ENCODE measurements at places on chromosomes 1 and 21. TPM values are rescaled to one million over a fixed set of nuclear protein-coding genes. Genes with fewer than 3 reads are reported as not detected.
A peak's percentile ranks its signal among the peaks of the same experiment; 100 is the strongest.

DNA sequence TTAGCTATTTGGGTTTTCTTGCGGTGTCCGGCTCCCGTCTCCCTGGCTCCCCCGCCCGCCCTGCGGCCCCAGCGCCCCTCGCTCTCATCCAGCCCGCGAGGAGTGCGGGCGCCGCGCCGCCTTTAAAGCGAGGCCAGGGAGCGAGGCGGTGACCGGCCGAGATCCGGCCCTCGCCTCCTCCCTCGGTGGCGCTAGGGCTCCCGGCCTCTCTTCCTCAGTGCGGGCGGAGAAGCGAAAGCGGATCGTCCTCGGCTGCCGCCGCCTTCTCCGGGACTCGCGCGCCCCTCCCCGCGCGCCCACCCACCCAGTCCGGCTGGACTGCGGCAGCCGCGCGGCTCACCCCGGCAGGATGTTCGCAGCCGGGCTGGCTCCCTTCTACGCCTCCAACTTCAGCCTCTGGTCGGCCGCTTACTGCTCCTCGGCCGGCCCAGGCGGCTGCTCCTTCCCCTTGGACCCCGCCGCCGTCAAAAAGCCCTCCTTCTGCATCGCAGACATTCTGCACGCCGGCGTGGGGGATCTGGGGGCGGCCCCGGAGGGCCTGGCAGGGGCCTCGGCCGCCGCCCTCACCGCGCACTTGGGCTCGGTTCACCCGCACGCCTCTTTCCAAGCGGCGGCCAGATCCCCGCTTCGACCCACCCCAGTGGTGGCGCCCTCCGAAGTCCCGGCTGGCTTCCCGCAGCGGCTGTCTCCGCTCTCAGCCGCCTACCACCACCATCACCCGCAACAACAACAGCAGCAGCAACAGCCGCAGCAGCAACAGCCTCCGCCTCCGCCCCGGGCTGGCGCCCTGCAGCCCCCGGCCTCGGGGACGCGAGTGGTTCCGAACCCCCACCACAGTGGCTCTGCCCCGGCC, 492 bp downstream of the HLX start:
- no peaks in the 10 kb centered on the region for H3K27me3 ChIP-seq
- no peaks in the 10 kb centered on the region for H3K36me3 ChIP-seq
- H3K4me1 ChIP-seq, result no peaks in the 10 kb centered on the region

Gene FAM167B
- 9.6 TPM for total RNA-seq

GRCh38 chr1:31811605-31812004, 4.2 kb downstream of the SPOCD1 start:
- DNase-seq, result no peak
- H3K27ac ChIP-seq, result no peak overlapping the region
- no peaks in the 10 kb centered on the region for H3K36me3 ChIP-seq

- no peak overlapping the region for H3K4me3 ChIP-seq
- no peaks in the 10 kb centered on the region for H3K27me3 ChIP-seq
- DNase-seq, result peak; percentile 39
- H3K27ac ChIP-seq, result no peak overlapping the region
Observed at GRCh38 chr1:47191940-47192457, 2.2 kb upstream of the PDZK1IP1 start.

DNA sequence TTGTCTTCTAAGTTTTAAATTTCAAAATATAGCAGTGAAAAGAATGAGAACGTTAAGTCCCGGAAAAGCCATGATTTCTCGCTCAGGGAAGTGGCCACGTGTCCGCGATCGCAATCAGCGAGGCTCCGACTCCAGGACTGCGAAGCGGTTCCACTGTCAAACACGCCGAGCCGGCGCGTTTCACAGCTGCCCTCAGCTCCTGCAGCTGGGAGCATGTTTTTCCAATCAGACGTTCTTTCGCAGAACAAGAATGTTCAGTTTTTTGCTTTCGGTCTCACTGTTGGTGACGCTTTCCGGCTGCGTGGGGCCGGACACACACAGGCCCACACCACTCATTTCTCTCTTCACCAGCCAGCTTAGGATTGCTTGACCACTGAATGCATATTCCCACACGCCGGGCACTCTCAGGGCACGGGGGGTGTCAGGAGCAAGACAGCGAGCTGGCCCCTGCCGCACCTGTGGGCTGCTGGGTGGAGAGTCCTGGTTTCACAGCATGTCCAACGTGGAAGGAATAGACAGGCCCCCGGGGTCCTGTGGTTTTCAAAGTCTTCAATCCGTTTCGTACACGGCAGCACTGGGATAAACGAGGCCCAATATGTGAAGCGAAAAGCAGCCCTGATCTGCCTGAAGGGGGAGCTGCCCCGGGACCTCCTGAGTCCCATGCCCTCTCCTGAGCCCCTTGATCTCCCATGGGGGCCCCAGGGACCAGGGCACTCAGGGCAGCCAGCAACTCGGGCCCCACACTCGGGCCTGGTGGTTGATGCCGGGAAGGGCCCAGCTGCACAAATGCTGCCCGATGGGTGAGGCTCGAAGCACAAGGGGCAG, 47.3 kb upstream of the COL18A1 start:
- no peaks in the 10 kb centered on the region for H3K36me3 ChIP-seq
- H3K4me1 ChIP-seq, result no peaks in the 10 kb centered on the region
- no peak overlapping the region for H3K27ac ChIP-seq
- no peak overlapping the region for H3K4me3 ChIP-seq
- H3K27me3 ChIP-seq, result no peaks in the 10 kb centered on the region

DNA sequence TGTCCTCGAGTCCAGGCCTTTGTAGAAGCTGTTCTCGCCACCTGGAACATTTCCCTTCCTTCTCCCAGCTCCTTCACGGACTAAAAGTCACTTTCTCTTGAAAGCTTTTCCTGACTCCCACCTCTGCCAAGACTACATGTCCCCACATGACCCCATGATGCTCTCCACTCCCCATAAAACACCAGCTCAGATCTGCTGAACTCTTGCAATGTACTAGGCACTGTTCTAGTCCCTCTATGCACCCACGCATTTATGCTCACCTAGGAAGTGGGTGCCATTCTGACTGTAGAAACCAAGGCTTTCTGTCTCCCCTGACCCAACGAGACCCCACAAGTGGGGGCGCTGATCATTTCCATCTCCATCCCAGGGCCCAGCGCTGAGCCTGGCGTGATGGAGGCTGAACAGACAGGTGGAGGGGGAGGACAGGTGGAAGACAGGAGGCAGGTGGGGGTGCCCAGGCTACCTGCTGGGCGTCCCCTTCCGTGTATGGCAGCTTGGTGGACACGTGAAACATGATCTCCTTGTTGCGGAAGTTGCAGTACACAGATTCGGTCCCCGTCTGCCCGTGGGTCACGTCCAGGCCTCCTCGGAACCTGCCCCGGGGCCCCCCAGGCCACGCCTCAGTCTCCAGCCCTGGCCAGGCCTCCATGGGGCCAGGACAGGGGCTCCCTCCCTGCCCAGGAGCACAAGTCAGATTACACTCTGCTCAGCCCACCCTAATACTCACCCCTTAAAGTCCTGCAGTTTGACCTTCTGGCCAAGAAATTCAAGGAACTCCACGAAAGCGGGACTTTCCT, 58.0 kb downstream of the RAP1GAP start:
- H3K36me3 ChIP-seq, result no peaks in the 10 kb centered on the region
- no peaks in the 10 kb centered on the region for H3K27me3 ChIP-seq
- no peak overlapping the region for H3K27ac ChIP-seq
- no peaks in the 10 kb centered on the region for H3K4me1 ChIP-seq
- no peak overlapping the region for H3K4me3 ChIP-seq
- DNase-seq, result no peak

GRCh38 chr1:84705513-84705912, 15.3 kb upstream of the SSX2IP start:
- H3K36me3 ChIP-seq, result no peaks in the 10 kb centered on the region
- DNase-seq, result no peak
- no peaks in the 10 kb centered on the region for H3K4me1 ChIP-seq
- no peaks in the 10 kb centered on the region for H3K27me3 ChIP-seq

GRCh38 chr1:178537382-178538090, 24.6 kb downstream of the TEX35 start:
- H3K4me3 ChIP-seq, result no peak overlapping the region
- H3K36me3 ChIP-seq, result no peaks in the 10 kb centered on the region
- H3K27me3 ChIP-seq, result no peaks in the 10 kb centered on the region

DNA sequence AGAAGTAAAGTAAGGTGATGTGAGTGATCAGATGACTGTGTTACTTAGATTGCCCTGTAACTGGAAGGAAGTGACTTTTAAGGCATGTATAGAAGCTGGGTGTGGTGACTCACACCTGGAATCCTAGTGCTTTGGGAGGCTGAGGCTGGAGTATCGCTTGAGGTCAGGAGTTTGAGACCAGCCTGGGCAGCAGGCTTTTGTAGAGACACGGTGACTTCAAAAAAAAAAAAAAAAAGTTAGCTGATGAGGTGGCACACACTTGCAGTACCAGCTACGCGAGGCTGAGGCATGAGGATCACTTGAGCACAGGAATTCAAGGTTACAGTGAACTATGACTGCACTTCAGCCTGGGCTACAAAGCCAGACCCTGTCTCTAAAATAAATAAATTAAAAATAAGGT, 2.3 kb upstream of the USP16 start:
- H3K4me1 ChIP-seq, result no peaks in the 10 kb centered on the region
- H3K27me3 ChIP-seq, result no peaks in the 10 kb centered on the region
- H3K36me3 ChIP-seq, result no peaks in the 10 kb centered on the region
- no peak for DNase-seq
- H3K27ac ChIP-seq, result no peak overlapping the region

DNA sequence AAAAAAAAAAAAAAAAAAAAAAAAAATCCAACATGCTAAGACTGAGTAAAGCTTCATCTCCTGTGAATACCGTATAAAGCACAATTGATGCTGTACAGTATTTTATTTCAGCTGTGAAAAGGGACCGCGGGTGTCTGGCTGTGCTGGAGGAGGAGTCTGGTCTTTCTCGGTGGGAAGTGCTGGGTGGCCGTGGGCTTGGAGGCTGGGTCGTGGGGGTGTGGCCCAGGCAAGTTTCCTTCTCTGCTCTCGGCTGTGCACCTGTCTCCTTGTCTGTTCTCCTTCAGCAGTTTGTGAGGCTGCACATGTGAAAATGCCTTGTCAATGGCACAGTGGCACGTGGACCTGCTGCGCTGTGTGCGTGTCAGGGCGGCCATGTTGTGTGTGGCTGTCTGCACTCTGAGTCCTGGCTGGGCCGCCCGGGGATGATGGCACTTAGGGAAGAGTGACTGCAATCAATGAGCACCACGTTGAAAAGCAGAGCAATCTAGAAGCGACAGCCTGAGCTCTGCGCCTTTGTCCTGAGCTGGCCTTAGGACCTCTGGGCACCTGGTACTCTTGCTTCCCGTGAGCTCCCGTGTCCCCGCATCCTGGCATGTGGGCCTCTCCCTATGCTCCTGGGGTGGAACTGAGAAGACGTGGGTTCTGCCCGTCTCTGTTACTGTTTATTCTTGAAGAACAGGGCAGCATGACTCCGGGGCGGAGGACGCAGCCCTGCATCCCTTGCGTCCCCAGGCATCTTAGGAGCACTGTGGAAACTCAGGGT, 14.5 kb downstream of the AGPAT3 start:
- H3K36me3 ChIP-seq, result no peaks in the 10 kb centered on the region
- H3K4me1 ChIP-seq, result no peaks in the 10 kb centered on the region
- no peak for DNase-seq
- no peaks in the 10 kb centered on the region for H3K27me3 ChIP-seq
- H3K27ac ChIP-seq, result no peak overlapping the region

Gene TINAGL1
- total RNA-seq, result 506 TPM

Gene ITLN2
- total RNA-seq, result not detected

DNA sequence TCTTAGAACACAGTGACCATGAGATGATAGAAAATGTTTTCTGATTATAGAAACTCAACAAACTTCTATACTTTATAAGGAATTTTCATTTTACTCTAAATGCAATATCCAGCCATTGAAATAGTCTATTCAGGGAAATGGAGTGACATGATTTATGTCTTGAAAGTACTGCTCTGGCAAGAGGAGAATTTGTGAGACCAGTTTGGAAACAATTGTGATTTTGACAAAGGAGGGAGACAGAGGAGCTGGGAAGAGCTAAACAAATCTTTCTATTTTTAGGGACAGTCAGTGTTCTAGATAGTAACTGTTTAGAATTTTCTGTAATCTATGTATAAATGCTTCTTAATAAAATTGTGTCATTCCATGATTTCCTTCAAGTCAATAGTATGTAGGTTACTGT, 252.3 kb downstream of the FMN2 start:
- no peaks in the 10 kb centered on the region for H3K36me3 ChIP-seq
- no peak overlapping the region for H3K27ac ChIP-seq
- H3K4me1 ChIP-seq, result no peaks in the 10 kb centered on the region
- H3K27me3 ChIP-seq, result no peaks in the 10 kb centered on the region
- no peak overlapping the region for H3K4me3 ChIP-seq

DNA sequence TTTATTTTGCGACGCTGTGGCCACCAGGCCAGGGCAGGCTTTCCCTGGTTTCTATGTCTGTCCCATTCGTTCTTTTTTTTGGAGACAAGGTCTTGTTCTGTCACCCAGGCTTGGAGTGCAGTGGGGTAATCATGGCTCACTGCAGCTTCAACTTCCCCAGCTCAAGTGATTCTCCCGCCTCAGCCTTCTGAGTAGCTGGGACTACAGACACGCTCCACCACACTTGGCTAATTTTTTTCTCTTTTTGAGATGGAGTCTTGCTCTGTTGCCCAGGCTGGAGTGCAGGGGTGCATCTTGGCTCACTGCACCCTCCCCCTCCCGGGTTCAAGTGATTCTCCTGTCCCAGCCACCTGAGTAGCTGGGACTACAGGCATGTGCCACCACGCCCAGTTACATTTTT, 43.4 kb upstream of the WNT4 start:
- no peak overlapping the region for H3K4me3 ChIP-seq
- no peak for DNase-seq
- H3K27ac ChIP-seq, result no peak overlapping the region
- no peaks in the 10 kb centered on the region for H3K4me1 ChIP-seq
- H3K36me3 ChIP-seq, result no peaks in the 10 kb centered on the region

Gene FBXO2
- total RNA-seq, result 1.7 TPM

Gene PLD5
- total RNA-seq, result 9.2 TPM

- no peak for DNase-seq
- no peaks in the 10 kb centered on the region for H3K36me3 ChIP-seq
- no peak overlapping the region for H3K27ac ChIP-seq
- no peaks in the 10 kb centered on the region for H3K4me1 ChIP-seq
- H3K27me3 ChIP-seq, result no peaks in the 10 kb centered on the region
Observed at GRCh38 chr1:23546897-23547584, 12.3 kb downstream of the ID3 start.

Gene WDR64
- total RNA-seq, result not detected

Gene GPX7
- 9.7 TPM for total RNA-seq

GRCh38 chr1:87219141-87219540, 109.5 kb upstream of the LMO4 start:
- no peaks in the 10 kb centered on the region for H3K4me1 ChIP-seq
- no peak for DNase-seq
- no peaks in the 10 kb centered on the region for H3K27me3 ChIP-seq
- no peaks in the 10 kb centered on the region for H3K36me3 ChIP-seq
- no peak overlapping the region for H3K4me3 ChIP-seq
- H3K27ac ChIP-seq, result no peak overlapping the region

GRCh38 chr1:116763787-116764465, 9.7 kb downstream of the CD2 start:
- no peaks in the 10 kb centered on the region for H3K4me1 ChIP-seq
- no peaks in the 10 kb centered on the region for H3K36me3 ChIP-seq
- no peak for DNase-seq
- H3K27me3 ChIP-seq, result no peaks in the 10 kb centered on the region

GRCh38 chr1:98988904-98989555, 15.6 kb downstream of the PLPPR5 start:
- H3K4me1 ChIP-seq, result no peaks in the 10 kb centered on the region
- no peak for DNase-seq
- no peaks in the 10 kb centered on the region for H3K36me3 ChIP-seq
- no peak overlapping the region for H3K27ac ChIP-seq
- no peak overlapping the region for H3K4me3 ChIP-seq

- H3K4me3 ChIP-seq, result no peak overlapping the region
- no peaks in the 10 kb centered on the region for H3K36me3 ChIP-seq
- DNase-seq, result no peak
- H3K27me3 ChIP-seq, result no peaks in the 10 kb centered on the region
Observed at GRCh38 chr1:99327357-99327756, 63.1 kb downstream of the PLPPR4 start.

Gene NPPB
- total RNA-seq, result not detected

Gene PAQR7
- total RNA-seq, result 11.3 TPM

Gene CNR2
- 0.15 TPM for total RNA-seq

Data from aorta (tissue), 5 donors.